ENCODE measurements at places on chromosomes 1 and 21.

DNA sequence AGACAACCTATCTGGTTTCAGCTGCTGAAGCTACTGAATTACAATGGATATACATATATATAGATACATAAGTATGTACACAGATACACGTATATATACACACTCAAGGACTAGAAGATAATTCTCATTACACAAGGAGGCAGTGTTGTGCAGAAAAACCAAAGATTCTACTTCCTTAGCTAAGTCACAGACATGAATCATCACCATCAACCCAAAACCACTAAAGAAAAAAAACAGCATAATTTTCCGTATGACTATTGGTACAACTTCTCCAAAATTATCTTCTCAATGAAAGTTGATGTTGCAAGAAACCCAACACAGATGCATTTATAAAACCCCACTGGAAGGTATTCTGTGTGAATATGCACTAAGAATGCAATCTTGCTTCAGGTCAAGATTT lies 36.8 kb upstream of the RPF1 start:
- DNase-seq: peak; percentile 76

GRCh38 chr1:55188909-55189308 lies 26.3 kb downstream of the USP24 start:
- no peak for DNase-seq

GRCh38 chr1:176055398-176055797 lies 151.7 kb downstream of the COP1 start:
- no peak for DNase-seq

- DNase-seq: no peak
Measured at GRCh38 chr21:21897275-21897883, 899.2 kb downstream of the NCAM2 start.

DNA sequence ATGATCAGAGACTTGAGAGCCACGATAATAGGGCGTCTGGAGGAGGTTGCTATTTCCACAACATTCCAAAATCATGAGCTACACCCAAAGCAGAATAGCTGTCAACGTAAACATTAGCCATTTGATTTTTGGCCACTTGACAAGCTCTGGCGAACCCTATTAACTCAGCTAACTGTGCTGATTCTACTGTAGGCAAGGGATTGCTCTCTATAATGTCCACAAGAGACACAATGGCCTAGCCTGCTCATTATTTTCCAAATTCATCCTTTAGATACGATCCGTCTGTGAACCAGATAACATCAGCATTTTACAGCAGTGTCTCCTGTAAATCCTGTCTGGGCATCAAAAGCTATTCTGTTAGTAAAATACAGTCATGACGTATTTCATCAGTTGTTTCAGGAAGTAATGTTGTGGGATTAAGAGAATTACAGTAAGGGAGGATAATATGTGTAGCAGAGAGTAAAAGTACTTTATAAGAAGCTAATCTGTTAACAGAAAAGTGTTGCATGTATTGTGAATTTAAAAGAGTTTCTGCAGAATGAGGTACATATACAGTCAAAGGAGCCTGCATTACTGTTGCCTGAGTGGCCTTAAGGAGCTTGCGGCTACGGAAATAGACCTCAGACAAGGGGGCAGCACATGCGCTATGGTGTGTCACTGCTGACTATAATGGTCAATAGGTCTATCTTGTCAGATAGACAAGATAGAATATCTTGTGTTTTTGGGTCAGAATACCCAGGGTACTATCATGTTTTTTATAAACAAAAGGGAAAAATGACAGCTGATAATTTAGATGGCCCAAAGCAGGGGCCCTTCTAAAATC lies 44.9 kb upstream of the TINAGL1 start:
- no peak for DNase-seq

- DNase-seq: no peak
Measured at GRCh38 chr1:178189814-178190213, 95.9 kb downstream of the RASAL2 start.

DNA sequence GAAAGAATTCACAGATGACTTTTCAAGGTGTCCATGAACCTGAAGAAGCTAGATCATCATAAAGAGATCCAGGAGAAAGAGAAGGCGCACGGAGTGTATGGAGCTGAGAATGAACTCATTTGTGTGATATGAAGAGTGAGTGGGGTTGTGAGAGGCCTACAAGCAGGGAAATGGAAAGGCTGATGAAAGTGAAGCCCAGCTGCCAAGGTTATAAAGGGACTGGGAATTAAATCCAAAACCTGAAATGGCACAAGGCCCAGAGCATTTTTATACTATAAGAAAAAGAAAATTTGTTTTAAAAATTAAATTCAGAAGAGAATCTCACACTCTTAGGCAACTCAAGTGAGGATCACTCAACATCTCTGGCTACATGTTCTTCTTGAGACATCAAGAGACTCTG lies 43.4 kb downstream of the HSD3B1 start:
- DNase-seq: no peak

- DNase-seq: no peak
Measured at GRCh38 chr21:25176637-25177412, 430.5 kb downstream of the MRPL39 start.

GRCh38 chr1:57845041-57845440 lies 421.2 kb upstream of the DAB1 start:
- no peak for DNase-seq

GRCh38 chr21:30351534-30351933 lies 3.1 kb upstream of the KRTAP23-1 start:
- DNase-seq: no peak

DNA sequence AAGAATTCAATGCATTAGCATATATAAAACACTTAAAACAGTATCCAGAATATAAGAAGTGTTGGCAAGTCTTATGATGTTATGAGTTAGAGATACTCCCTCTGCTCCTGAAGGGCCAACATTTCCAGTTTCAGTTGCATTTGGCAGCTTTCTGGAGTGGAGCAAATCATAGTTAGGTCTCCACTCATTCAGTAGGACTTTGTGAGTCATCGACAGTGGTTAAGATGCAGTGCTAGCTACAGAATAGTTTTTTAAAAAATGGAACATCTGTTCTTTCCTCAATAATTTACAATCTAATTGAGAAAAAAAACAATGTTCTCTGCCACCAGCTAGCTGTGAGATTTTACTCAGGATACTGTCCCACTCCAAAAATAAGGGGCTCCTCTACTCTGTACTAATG lies 389.1 kb downstream of the HLX start:
- no peak for DNase-seq

DNA sequence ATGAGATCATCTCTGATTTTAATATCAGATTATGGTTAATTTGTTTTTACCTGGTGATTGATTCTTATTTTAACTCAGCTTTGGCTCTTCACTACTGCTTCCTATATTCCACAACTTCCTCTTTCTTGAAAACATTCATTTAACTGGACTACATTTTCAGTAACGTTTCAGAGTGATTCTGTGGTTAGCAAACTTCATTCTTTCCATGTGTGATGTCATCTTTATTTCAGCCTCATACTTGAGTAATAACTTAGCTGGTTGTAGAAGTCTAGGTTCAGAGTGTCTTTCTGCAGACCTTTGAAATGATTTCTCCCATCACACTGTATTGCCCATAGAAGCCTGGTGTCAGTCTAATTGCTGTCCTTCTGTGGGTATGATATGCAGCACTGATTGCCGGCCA lies 36.0 kb upstream of the SLC35F3 start:
- DNase-seq: no peak

DNA sequence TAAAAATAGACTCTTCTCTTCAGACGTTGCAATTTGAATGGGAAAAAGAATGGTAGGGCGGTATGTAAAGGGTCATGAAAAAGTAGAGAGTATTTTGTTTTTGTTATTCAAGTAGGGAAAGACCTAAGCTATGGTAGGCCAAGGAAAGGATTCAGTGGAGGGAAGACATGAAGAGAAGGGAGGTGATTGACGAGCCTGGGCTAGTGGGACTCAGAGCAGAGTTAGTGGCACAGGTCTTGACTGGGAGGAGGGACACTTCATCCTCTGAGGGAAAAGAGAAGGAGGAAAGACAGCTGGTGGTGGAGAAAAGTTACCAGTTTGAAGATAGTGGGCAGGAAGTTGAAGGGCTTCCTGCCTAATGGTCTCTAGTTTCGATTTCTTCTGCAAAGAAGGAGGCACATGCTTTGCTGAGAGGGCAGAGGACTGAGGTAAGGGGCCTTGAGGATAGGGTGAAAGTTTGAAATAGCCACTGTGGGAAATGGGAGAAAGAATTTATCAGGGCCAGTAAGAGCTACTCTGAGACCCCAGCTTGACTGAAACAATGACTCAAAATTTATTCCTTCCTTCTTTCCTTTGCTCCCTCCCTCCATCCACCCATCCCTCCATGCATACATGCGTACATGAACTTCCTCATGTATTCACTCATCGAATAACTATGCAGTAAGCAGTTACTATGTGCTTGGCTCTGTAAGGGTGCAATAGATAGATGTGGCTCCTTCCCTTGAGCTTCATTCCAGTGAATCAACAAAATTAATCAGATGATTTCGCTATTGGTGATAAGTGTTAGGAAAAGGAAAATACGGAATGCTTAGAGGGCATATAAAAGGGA lies 4.2 kb downstream of the CD48 start:
- peak; percentile 41 for DNase-seq

DNA sequence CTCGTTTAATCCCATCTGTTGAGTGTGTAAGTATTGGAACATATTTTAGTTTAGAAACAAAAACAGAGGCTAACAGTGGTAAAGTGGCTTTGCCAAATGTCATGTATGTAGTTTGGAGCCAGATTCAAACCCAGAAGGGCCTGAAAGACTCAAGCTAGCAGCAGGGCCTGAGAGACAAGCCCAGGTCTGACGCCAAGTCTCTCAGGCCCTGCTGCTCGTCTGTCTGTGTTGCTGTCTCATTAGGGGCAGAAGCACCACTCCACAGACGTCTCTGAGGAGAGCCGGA lies 8.3 kb downstream of the CITED4 start:
- DNase-seq: no peak

GRCh38 chr1:38806090-38806489 lies 53.5 kb downstream of the RRAGC start:
- DNase-seq: no peak

DNA sequence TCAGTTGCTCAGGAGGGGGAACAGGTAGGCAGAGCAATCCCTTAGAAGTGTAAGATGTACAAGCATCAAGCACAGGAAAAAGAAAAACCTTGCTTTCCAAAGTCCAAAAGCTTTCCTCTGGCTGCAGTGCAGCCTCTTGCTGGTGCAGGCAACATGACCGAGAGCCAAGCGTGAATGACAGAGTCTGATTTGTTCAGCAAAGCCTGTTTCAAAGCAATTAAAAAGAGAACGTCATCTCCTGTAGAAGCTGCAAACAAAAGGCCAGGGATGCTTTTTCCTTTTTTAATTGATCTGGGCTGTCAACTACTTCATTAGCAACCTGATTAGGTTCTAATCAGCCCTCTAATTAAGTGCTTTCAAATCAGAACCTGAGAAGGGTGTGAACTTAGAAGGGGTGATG lies 38.2 kb upstream of the PLA2G2C start:
- no peak for DNase-seq

- no peak for DNase-seq
Measured at GRCh38 chr1:87121711-87122163, 206.9 kb upstream of the LMO4 start.

- no peak for DNase-seq
Measured at GRCh38 chr1:208239473-208240381, 4.5 kb downstream of the PLXNA2 start.
